Smooth muscle cell of the pulmonary artery (primary cell): ENCODE measurements at places on chromosomes 2 and 18. TPM values are rescaled to one million over a fixed set of nuclear protein-coding genes. Genes with fewer than 3 reads are reported as not detected.

GPR39 gene
- total RNA-seq = 3.3 and 6.4 TPM in 2 replicates

MC4R gene
- not detected in 2 replicates for total RNA-seq

CABYR gene
- total RNA-seq = 3.3 and 5.7 TPM in 2 replicates

DSG2 gene
- 3.8 and 5.2 TPM in 2 replicates for total RNA-seq

DNAJC27 gene
- 4.0 and 4.7 TPM in 2 replicates for total RNA-seq

ACVR2A gene
- total RNA-seq = 7.9 and 8.9 TPM in 2 replicates

ALPI gene
- not detected in 2 replicates for total RNA-seq

RGPD4 gene
- under 0.01 TPM in 1 of 2 replicates, not detected in the other for total RNA-seq

ZAP70 gene
- total RNA-seq = 0.13 TPM in 1 of 2 replicates, not detected in the other

TRAPPC8 gene
- total RNA-seq = 55.4 and 68.0 TPM in 2 replicates

DOK6 gene
- 2.8 and 14.1 TPM in 2 replicates for total RNA-seq

PROKR1 gene
- total RNA-seq = not detected in 2 replicates

DBI gene
- 45.1 and 52.4 TPM in 2 replicates for total RNA-seq

SERPINB10 gene
- total RNA-seq = not detected in 2 replicates

RBKS gene
- 0.59 and 1.2 TPM in 2 replicates for total RNA-seq

BCS1L gene
- total RNA-seq = 21.4 and 28.5 TPM in 2 replicates

C2orf15 gene
- total RNA-seq = 0.13 TPM in 1 of 2 replicates, not detected in the other

DDX18 gene
- total RNA-seq = 45.6 and 46.6 TPM in 2 replicates

ZSCAN30 gene
- total RNA-seq = 20.7 and 21.9 TPM in 2 replicates

HOXD10 gene
- not detected in 2 replicates for total RNA-seq

CASP10 gene
- 5.3 and 6.8 TPM in 2 replicates for total RNA-seq

CMPK2 gene
- total RNA-seq = 0.36 and 0.46 TPM in 2 replicates

RAB17 gene
- 0.78 and 0.83 TPM in 2 replicates for total RNA-seq

MYOM1 gene
- 2.5 and 4.3 TPM in 2 replicates for total RNA-seq

MC2R gene
- total RNA-seq = not detected in 2 replicates

RAB31 gene
- 55.3 and 63.8 TPM in 2 replicates for total RNA-seq

CRIM1 gene
- 576 and 578 TPM in 2 replicates for total RNA-seq

SERPINB7 gene
- total RNA-seq = 0.07 and 0.46 TPM in 2 replicates

NT5C1B gene
- total RNA-seq = not detected in 2 replicates

SLC5A7 gene
- not detected in 2 replicates for total RNA-seq

POTEI gene
- not detected in 2 replicates for total RNA-seq

ARHGAP25 gene
- total RNA-seq = 0.10 and 0.91 TPM in 2 replicates

LRRTM4 gene
- total RNA-seq = 0.07 TPM in 1 of 2 replicates, not detected in the other

CLK1 gene
- total RNA-seq = 59.5 and 76.7 TPM in 2 replicates

EDAR gene
- total RNA-seq = under 0.01 TPM in 1 of 2 replicates, not detected in the other

FRZB gene
- 0.20 and 0.72 TPM in 2 replicates for total RNA-seq

SAG gene
- not detected in 2 replicates for total RNA-seq

CD8B2 gene
- not detected in 2 replicates for total RNA-seq

FBLN7 gene
- 7.5 and 17.7 TPM in 2 replicates for total RNA-seq

SMC6 gene
- 17.7 and 19.4 TPM in 2 replicates for total RNA-seq

ASIC4 gene
- 0.39 and 0.46 TPM in 2 replicates for total RNA-seq

CDH7 gene
- not detected in 2 replicates for total RNA-seq

APCDD1 gene
- total RNA-seq = 0.96 and 8.2 TPM in 2 replicates

NOSTRIN gene
- 0.13 TPM in 1 of 2 replicates, not detected in the other for total RNA-seq

APLF gene
- total RNA-seq = 3.5 and 5.6 TPM in 2 replicates

VWC2L gene
- total RNA-seq = not detected in 2 replicates

CYP26B1 gene
- 1.1 and 4.9 TPM in 2 replicates for total RNA-seq
